Posterior vena cava (tissue), 2 donors: ENCODE measurements at places on chromosomes 5 and 9.

GRCh38 chr9:63859475-63860215, 1425.4 kb downstream of the FOXD4L5 start:
- peak; percentile 77 for DNase-seq

- DNase-seq = peak; percentile 80
Observed at GRCh38 chr9:129868023-129868871, 33.0 kb downstream of the USP20 start.

- DNase-seq = no peak
Observed at GRCh38 chr5:16744164-16744880, 127.5 kb upstream of the RETREG1 start.

GRCh38 chr9:2270565-2270964, 255.4 kb downstream of the SMARCA2 start:
- no peak for DNase-seq

DNA sequence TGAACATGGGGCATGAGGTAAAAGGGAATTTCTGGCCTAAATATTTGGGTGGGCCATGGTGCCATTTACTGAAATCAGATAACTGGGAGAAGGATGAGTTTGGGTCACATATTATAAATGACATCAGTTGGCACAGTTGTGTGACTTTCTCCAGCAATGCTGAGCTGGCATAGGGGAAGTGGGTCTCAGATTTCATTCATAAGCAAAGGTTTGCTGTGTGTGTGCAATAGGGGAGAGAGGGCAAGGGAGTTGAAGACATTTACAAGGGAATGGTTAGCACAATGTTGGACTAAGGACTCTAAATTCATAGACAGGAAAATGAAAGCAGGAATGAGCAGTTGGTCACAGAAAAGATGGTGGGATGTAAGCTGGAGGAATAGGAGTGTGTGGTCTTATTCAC, 47.8 kb upstream of the KLF9 start:
- DNase-seq = no peak

GRCh38 chr9:129720181-129720864, 32.5 kb downstream of the PTGES start:
- DNase-seq = no peak

DNA sequence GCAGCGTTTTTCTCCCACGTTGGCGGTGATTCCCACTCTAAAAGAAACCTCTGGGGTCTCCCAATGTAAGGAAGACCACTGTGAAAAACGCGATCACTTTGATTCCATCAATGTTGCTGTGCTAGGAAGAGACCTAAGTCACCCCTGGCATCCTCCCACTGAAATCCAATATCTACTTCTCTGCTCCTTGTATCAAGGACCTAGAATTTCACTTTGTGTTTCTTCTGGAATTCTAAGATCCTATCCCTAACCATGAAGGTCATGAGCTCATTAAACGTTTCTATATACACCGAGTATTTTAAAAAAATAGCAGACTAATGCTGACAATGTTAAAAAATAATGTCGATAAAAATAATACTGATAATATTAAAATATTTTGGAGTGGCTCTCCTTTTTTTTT, 118.8 kb upstream of the MYO10 start:
- DNase-seq = no peak
